Astrocyte (in vitro differentiated cells and primary cell): ENCODE measurements at places on chromosomes 4 and X. TPM values are rescaled to one million over a fixed set of nuclear protein-coding genes. Genes with fewer than 3 reads are reported as not detected.

The BMX gene
- total RNA-seq: not detected in 2 replicates

The HSD17B13 gene
- 0.09 TPM in 1 of 2 replicates, not detected in the other for total RNA-seq

The SPANXN4 gene
- total RNA-seq: not detected in 2 replicates

The AASDH gene
- total RNA-seq: 6.3 and 7.3 TPM in 2 replicates

The SPINK2 gene
- not detected in 2 replicates for total RNA-seq
